Thoracic aorta (tissue), 2 donors: ENCODE measurements at places on chromosomes 2 and 18. TPM values are rescaled to one million over a fixed set of nuclear protein-coding genes. Genes with fewer than 3 reads are reported as not detected.

DNA sequence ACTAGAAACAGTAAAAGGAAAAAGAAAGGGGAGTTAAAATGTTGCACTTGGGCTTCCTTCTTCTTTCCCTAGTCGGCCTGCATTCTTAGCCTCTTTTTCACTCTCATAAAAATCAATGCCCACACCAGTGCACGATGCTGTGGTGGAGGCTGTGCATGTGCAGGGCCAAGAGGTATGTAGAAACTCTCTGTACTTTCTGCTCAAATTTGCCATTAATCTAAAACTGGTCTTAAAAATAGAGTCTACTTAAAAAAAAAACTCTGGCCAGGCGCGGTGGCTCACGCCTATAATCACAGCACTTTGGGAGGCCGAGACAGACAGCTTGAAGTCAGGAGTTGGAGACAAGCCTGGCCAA lies 11.1 kb downstream of the TRAPPC8 start:
- no peak for DNase-seq

GRCh38 chr2:54347622-54348021 lies 91.6 kb upstream of the TSPYL6 start:
- DNase-seq, result no peak

DNA sequence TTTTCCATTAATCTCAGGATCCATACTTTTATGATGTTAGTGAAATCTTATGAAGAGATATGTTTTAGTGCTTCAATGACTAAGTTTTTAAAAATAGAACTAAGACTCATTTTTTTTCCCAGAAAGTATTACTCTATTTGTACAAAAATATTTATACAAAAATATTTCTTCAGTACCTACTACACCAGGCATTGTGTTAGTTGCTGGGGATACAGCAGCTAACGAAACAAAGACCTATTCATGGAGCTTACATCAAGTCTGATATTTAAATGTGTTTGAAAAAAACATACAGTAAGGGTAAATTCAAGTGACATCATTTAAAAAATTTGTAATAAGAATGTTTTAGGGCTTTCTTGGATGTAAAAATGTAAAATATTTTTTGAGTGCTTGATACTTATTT lies 11.6 kb downstream of the VAPA start:
- no peak for DNase-seq

DNA sequence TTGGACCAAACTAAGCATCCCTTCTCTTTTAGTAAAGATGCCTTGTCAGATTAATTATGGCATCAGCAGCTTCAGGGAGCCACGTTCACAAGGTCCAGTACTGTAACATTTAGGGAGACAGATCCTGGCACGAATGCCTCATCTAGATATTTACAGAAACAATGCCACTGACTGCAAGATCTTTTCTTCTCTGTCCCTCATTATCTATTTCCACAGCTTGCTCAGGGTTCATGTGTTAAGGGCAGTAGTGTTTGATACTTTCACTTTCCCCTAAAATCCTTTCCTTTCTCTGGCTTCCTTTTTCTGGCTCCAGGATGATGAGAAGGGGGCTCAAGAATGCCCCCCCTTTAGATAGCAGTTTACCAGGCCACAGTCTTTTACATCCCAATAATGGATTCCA lies 393.9 kb downstream of the BCL11A start:
- no peak for DNase-seq

GRCh38 chr18:24631243-24632025 lies 171.0 kb downstream of the HRH4 start:
- DNase-seq, result no peak

GRCh38 chr18:40017021-40017420 lies 1938.0 kb upstream of the PIK3C3 start:
- no peak for DNase-seq

DNA sequence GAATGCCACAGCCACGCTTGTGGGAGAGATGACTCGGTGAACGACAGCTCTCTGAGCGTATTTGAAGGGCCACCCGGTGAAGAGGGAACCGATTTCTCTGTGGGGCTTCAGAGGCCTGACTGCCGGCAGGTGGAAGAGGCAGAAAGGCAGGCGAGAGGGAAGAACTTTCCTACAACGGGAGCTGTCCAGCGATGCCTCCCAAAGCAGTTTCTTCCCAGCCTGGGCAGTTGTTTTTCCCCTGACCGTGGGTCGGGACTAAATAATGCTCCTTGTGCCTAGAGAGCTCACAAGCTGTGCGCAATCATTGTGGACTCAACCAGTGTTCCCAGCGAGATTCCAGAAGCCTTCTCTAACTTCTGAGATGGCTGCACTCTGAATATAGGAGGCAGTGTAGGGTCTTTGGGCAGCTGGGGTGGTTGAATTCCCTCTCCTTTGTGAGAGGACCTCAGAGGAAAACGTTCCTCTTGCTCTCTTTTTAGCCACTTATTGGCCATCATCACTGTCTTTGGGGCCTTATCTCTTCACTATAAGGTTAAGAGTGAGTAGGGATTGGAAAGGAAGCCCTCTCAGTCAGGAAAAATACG lies 710 bp downstream of the SEC11C start:
- no peak for DNase-seq

GRCh38 chr2:174686430-174686829 lies 77.8 kb downstream of the CHRNA1 start:
- DNase-seq, result no peak

DNA sequence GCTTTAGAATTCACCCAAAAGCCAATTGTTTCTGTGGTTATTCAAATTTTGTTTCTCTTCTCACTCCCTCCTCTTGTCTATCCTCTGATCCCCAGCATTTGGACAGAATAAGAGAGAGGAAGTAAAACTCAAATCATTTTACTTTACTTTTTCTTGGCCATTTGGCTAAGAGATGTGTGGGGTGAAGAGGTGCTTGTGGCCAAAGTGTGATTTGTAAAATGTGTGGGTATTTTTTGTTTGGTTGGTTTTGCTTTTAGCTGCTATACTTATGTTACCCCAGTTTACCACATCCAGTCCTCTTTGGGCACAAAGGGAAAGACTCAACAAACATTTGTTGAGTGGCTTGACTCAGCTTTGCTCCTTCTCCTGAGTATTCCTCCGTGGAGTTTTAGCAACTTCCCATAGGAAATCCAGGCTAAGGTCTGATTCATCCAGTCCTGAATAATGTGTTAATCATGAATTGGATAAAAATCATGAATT lies 109.1 kb upstream of the CYP1B1 start:
- DNase-seq, result no peak

GRCh38 chr2:121071034-121071504 lies 213.9 kb downstream of the TFCP2L1 start:
- no peak for DNase-seq

- no peak for DNase-seq
Observed at GRCh38 chr2:208638059-208638458, 231.5 kb downstream of the PTH2R start.

- no peak for DNase-seq
Observed at GRCh38 chr2:85694052-85695025, at the start of gene GNLY. Gene GNLY (plus strand): TSS chr2:85694358. CDS start chr2:85694419, 61 bp downstream.

DNA sequence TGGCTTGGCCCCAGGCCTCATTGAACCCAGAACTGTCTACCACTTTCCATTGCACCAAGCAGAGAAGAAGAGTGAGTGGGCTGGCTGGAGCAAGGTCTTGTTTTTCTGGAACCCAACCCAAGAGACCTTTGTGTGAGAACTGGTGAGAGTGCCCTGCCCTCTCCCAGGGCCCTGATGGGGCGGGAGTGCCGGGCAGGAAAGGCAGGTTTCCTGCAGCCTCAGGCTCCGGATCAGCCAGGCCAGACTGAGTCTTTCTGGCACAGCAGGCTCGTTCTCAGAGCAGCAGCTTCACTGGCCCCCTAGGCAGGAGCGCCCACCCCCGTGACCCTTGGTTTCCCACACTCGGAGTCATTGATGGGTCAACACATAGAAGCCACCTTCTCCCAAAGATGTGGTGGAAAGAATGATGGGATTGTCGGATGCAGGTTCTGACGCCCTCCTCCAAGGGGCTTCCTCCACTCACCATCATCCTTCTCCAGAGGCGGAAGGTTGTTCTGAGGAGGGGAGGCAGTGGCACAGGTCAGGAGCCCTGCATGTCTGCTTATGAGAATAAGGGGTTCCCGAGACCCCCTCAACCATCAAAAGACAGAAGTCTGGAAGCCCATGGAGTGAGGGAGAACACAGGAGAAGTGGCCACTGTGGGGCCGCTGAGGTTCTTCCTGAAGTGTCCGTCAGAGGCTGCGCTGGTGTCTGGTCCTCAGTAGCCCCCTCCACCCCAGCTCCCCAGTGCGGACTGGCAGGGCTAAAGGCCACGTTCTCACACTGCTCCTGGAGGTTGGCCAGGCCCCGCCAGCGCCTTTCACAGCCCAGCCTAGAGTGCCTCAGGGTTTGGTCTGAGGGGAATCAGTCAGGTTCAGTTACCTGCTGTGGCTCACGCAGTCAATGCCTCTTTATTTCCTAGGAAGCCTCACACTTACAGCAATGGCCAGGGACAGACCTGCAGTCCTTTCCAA lies 62.8 kb upstream of the LAPTM4A start:
- no peak for DNase-seq

DNA sequence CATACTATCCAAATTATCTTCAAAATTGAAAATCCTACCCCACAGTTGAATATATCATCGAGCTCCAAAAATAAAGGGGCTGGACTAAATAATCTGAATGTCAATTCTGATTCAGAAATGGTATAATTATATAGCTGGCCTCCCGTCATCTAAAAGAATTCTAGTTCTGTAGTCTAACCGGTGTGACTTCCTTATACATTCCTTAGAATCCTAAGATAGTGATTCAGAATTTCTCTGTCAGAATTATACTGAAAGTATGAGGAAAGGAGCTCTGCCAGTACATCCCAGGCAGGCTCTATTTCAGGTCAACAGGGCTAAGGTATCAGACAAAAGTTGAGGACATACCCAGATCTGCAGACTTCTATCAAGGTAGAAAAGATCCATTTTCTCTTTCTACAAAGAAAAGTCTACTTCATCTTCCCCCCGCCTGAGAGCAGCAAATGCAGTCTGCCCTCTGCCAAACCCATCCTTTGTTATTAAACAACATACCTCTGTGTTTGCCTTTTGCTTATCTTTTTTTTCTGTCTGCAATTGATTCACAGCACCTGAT lies 128.5 kb downstream of the METTL4 start:
- DNase-seq, result no peak

GRCh38 chr2:229422063-229422462 lies 151.0 kb upstream of the PID1 start:
- DNase-seq, result no peak

DNA sequence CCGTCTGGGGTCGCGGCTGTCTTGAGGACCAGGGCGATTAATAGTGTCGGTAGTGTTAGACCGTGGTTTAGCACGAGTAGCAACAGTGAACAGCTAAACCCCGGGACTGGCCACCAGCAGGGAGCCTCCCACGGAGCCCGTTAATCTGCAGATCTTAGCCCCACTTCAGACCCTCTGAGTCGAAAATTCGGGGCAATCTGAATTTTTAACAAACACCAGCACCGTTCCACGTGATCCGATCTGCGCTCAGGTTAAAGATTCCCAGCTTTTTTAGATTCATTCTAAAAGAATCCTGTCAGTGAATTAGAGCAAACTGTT lies 479 bp upstream of the ATP5F1A start:
- DNase-seq, result no peak

DNA sequence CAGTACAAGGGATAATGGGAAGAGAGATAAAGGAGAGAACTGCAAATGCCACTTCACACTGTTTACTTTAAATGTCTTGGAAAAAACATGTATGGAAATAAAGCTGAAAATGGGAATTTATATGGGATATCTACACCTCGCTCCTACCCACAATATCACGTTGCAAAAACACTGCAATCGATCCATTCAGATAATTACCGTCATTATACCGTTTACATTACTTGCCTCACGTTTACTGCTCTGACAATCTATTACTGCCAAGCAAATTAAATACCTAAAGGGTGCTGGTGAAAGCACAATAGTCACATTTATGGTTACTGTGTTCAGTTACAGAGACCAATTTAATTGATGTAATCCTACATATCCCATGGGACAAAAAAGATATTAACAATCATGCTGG lies 214.7 kb upstream of the LYPD1 start:
- DNase-seq, result no peak

- no peak for DNase-seq
Observed at GRCh38 chr2:9306911-9307310, 100.3 kb downstream of the ASAP2 start.

- no peak for DNase-seq
Observed at GRCh38 chr2:112728029-112728362, 7.2 kb downstream of the NT5DC4 start.

- no peak for DNase-seq
Observed at GRCh38 chr18:76515576-76515975, 20.5 kb upstream of the ZNF516 start.

DNA sequence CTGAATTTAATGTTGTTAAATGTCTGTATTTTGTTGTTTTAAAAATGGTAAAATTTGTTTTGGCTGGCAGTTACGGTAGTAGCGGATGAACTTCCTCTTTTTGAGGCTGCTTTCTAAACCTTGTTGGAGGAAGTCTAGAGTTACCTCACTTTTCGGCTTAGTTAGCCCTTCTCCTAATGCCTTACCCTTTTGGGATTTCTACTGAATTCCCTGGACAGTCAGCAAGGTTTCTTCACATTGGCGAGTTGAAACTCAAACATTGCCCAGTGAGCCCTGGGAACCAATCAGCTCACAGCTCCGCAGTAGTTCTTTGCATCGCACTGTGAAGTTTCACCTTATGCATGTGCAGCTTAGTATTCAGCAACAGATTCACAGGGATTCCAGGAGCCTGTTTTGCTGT lies 55.2 kb downstream of the TMEM247 start:
- no peak for DNase-seq

DNA sequence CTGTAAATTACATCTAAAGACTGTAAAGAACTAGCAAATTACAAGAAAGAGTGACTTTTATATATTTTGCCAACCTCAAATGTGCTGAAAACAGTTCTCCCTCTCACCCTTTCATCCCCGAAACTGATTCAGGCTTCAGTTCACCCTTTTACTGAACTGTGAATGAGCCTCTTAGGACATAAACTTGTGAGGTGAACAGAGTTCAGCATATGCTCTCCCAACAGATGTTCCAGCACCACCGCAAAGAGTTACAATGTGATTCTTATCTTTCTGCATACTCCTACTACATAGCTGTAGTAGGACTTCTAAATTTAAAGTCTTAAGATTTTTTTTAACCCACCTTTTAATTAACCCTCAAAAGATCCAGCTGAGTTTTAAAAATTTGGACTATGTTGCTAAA lies 1.2 kb upstream of the ZCCHC2 start:
- no peak for DNase-seq

The PRKRA gene
- 71.5 TPM for total RNA-seq

The UNC80 gene
- not detected for total RNA-seq

The ACADL gene
- total RNA-seq, result 51.6 TPM

The FAM228B gene
- 114 TPM for total RNA-seq

The GDF7 gene
- 39.7 TPM for total RNA-seq

The SERPINB2 gene
- total RNA-seq, result not detected

The IAH1 gene
- total RNA-seq, result 48.1 TPM

The CROCC2 gene
- total RNA-seq, result not detected

The TUBA3E gene
- not detected for total RNA-seq

The MYOM1 gene
- total RNA-seq, result 16.1 TPM

The FTCDNL1 gene
- 3.4 TPM for total RNA-seq

The ITGA6 gene
- 20.2 TPM for total RNA-seq

The PROKR1 gene
- not detected for total RNA-seq

The HOXD12 gene
- not detected for total RNA-seq
